Muscle of arm (tissue), 14 donors: ENCODE measurements at places on chromosomes 2 and 18. TPM values are rescaled to one million over a fixed set of nuclear protein-coding genes. Genes with fewer than 3 reads are reported as not detected.

The EPHA4 gene
- not detected for polyA plus RNA-seq

The LRRTM4 gene
- 0.44 TPM for polyA plus RNA-seq

The CGREF1 gene
- polyA plus RNA-seq, result not detected

The DPYSL5 gene
- 16.1 TPM for polyA plus RNA-seq

The OR6B2 gene
- not detected for polyA plus RNA-seq

The GALR1 gene
- polyA plus RNA-seq, result not detected

The ALLC gene
- not detected for polyA plus RNA-seq

DNA sequence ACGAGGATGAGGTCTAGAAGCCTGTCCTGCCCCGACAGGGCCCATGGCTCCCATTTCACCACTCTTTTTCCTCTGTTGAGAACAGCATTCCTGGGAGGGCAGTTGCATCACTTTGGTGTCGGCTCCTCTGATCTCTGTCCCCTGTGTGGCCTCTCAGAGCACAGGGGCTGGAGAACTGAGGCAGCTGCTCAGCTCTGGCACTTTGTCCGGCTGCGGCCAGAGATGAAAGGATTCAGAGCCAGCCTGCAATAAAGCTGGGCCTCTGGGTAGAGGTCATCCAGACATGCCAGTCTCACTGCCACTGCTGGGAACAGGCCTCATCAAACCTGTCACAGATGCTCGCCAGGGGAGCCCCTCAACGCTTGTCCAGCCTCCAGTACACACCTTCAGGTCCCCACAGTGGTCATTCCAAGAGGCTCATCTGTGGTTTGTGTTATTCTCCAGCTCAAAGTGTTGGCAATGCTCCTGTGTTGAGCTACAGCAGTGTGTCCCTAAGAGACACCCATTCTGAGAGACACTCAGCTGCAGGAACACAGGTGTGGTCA, 13.1 kb upstream of the ROCK2 start:
- no peak for DNase-seq

- DNase-seq, result no peak
These were observed 462.6 kb downstream of the PTPRM start for GRCh38 chr18:8029731-8030130.

GRCh38 chr2:147636886-147637285, 207.9 kb upstream of the ACVR2A start:
- no peak for DNase-seq

GRCh38 chr2:31265234-31265633, 31.3 kb downstream of the EHD3 start:
- no peak for DNase-seq

- no peak for DNase-seq
These were observed 14.1 kb downstream of the SLC9A4 start for GRCh38 chr2:102486941-102487702.

GRCh38 chr2:181106789-181107627, 126.6 kb downstream of the UBE2E3 start:
- no peak for DNase-seq

DNA sequence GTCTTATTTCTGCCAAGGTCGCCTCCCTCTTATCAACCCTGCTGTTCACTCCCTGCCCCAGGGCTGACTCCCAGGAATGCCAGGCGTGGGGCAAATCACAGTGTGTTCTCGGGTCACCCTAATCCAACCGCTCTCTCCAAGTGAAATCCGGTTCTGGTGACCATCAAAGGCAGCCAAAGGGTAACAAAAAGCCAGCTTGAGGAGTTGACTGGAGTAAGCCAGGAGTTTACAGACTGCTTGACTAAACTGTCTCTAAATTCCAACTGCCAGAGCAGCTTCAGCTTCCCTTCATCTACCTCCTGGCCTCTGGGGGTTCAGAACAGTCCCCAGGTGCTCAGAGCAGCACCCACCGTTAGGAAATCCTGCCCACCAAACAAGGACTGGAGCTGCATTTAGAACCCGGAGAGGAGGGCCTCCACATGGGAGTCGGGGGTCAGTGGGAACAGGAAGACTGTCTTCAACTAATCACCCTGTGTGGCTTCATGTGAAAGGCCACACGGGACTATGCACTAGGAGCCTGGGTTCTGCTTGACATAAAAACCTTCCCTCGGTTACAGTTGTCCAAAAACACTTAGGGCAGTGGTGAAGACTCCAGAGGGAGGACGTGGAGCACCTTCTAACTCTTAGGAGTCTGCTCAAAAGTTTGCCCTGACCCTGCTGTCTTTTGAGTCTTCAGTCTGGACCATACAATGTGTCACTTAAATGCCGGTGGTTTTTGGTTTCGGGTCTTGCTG, 24.2 kb upstream of the MCFD2 start:
- DNase-seq, result no peak

- no peak for DNase-seq
These were observed 269.3 kb upstream of the SIX2 start for GRCh38 chr2:45278365-45279078.

GRCh38 chr2:230319211-230319862, 7.7 kb upstream of the SP140L start:
- DNase-seq, result no peak

DNA sequence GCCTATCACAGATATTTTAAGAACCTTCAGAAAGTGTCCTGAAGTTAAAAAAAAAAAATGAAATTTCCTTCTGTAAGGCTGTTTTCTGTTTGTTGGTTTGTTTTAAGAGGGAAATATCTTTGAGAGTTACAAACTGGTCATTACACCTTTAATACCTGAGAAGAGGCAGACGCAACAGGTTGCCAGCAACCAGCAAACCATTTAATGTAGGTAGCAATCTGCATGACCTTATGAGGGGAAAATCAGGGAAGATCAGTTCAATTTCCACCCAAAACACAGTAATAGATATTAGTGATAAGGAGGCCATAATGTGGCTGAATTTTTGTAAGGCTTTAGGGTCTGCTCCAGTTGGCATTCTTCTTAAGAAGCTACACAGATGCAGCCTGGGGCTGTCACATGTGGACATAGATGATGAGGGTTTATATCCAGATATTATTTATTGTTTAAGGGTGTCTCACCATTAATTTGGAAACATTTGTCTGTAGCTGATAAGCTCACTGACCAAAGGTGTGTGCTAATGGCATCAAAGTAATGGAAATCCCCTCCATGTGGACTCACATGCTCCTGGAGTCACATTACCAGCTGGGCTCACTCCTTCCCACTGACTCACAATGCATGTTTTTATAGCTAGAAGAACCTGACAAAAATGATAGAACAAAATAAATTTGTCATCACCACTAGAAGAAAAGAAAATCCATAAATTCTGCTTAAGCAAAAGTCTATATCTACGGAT, 83.5 kb upstream of the DTNA start:
- DNase-seq, result no peak

GRCh38 chr2:145597809-145598208, 1077.9 kb upstream of the ZEB2 start:
- DNase-seq, result no peak

GRCh38 chr18:36467614-36468013, 170.1 kb downstream of the FHOD3 start:
- no peak for DNase-seq

GRCh38 chr2:239021651-239022436, 174.0 kb downstream of the TWIST2 start:
- no peak for DNase-seq

- no peak for DNase-seq
These were observed 10.2 kb upstream of the SCN3A start for GRCh38 chr2:165214093-165214492.

GRCh38 chr18:11676867-11677266, 12.2 kb upstream of the GNAL start:
- no peak for DNase-seq

DNA sequence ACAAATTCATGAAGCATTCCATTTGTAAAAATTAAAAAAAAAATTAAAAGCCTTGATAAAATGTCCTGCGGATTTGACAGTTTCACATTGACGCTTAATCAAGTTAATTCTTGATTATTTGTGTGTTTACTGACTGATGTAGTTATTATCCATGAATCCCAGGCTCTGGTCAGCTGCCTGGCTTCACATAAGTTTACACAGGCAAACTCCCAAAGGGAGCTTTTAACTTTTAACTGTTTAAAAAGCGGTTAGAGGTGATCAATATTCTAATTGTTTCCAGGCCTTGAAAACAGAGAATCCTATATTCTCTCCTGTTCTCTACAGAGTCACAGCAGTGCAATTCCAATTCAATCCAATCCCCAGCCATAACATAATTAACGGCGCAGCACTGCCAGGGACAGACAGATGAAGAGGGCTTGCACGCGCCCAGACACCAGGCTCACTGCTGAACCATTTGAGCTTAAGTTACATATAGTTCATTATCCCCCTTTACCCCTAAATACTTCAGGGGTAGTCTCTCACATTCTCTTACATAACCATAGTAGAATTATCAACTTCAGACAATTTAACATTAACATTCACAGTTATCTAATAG, 47.5 kb downstream of the ATP8B1 start:
- DNase-seq, result no peak

- no peak for DNase-seq
These were observed 575.5 kb downstream of the LRRTM4 start for GRCh38 chr2:76946631-76947145.

DNA sequence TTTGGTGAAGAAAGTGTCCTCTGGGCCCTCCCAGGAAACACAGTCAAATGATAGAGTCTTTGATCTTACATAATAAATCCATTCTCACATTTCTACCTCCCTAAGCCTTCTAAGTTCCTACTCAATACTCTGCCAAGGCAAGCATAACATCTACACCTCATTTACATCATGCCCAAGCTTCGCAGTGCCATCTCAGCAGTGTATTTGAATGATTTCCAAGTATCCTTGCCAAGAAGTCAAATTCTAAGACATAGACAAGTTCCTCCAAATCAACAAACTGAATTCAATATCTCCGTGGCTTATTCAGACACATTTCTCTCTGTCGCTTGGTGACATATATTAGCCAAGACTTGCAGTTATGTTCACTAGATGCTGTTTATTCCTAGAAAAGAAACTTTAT, 8.1 kb upstream of the MLPH start:
- no peak for DNase-seq

DNA sequence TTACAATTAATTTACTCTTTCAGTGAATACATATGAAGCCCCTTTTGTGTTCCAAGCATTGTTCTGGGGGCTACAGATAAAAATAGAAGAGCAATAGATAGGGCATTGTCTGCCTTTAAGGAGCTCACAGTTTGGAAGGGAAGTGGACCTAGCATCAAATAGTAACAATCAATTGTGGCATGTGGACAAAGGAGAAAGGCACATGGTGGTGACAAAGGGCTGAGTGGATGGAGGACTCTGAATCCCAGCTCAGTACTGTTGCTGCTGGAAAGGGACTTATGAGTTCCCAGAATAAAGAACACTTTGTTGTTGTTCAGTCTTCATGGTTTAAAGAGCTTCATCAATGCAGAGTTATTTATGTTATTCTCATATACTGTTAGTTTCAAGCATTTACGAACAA, 217.7 kb downstream of the HRH4 start:
- DNase-seq, result no peak
